ENCODE measurements at places on chromosomes 5 and 9. TPM values are rescaled to one million over a fixed set of nuclear protein-coding genes. Genes with fewer than 3 reads are reported as not detected.

The PPP3R2 gene
- not detected for total RNA-seq

The IRX2 gene
- total RNA-seq, result not detected

The MARVELD2 gene
- total RNA-seq, result 1.6 TPM

The TDRD7 gene
- total RNA-seq, result 13.7 TPM

The FOXD4L5 gene
- 0.75 TPM for total RNA-seq

The PGM5 gene
- total RNA-seq, result not detected

The FGF1 gene
- total RNA-seq, result not detected

The POMT1 gene
- 29.8 TPM for total RNA-seq

The RASGRF2 gene
- 0.64 TPM for total RNA-seq

DNA sequence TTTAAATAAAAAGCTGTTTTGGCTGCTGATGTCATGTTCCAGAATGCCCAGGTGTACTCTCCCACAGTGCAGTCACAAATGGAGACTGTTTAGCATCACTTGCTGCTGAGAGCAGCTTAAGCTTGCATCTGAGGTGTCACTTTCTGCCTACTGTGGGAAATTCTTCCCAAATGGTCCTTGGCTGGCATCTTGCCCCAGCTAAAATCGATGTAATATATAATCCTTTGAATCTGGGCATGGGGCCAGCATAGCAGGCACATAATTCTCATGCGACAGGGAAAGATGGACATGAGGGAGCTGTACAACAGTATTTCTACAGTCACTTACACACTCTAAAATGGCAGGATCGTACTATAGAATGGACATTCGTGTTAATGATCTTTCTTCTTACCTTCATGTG lies 144.3 kb downstream of the MACIR start:
- H3K4me1 ChIP-seq, result no peaks in the 10 kb centered on the region
- no peaks in the 10 kb centered on the region for H3K36me3 ChIP-seq
- DNase-seq, result no peak
- H3K27ac ChIP-seq, result no peak overlapping the region

GRCh38 chr5:120919017-120919416 lies 454.9 kb downstream of the PRR16 start:
- H3K36me3 ChIP-seq, result no peaks in the 10 kb centered on the region
- no peaks in the 10 kb centered on the region for H3K4me1 ChIP-seq
- no peaks in the 10 kb centered on the region for H3K27me3 ChIP-seq
- no peak overlapping the region for H3K4me3 ChIP-seq

DNA sequence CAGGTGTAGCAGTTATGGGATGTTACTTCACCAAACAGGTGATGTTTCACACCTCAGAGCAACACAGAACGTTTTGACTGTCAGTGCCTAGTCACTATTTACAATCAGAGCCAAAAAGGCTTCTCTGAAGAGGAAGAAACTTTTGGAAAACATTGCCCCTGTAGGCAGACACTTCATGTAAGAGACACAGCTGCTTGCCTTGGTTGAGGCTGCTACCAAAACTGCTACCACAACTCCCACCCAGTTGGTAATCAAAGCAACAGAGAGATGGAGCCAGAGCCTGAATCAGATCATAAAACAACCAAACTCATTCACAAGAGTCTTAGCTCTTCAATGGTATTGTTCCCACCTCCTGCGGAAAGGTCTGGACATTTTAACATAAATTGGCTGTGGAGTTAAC lies 61.0 kb downstream of the CTSL start:
- H3K36me3 ChIP-seq, result no peaks in the 10 kb centered on the region
- no peak overlapping the region for H3K4me3 ChIP-seq
- DNase-seq, result no peak
- H3K27me3 ChIP-seq, result no peaks in the 10 kb centered on the region

- no peak overlapping the region for H3K27ac ChIP-seq
- no peaks in the 10 kb centered on the region for H3K4me1 ChIP-seq
- H3K4me3 ChIP-seq, result no peak overlapping the region
- H3K27me3 ChIP-seq, result no peaks in the 10 kb centered on the region
- H3K36me3 ChIP-seq, result no peaks in the 10 kb centered on the region
Observed at GRCh38 chr5:34610546-34610945, 45.6 kb upstream of the RAI14 start.

- H3K4me3 ChIP-seq, result no peak overlapping the region
- H3K27ac ChIP-seq, result no peak overlapping the region
- H3K27me3 ChIP-seq, result peaks cover 16% of the 10 kb centered on the region
- H3K36me3 ChIP-seq, result no peaks in the 10 kb centered on the region
- no peaks in the 10 kb centered on the region for H3K4me1 ChIP-seq
- DNase-seq, result no peak
Observed at GRCh38 chr5:558326-558725, 34.1 kb upstream of the SLC9A3 start.

- no peak overlapping the region for H3K4me3 ChIP-seq
- H3K27ac ChIP-seq, result no peak overlapping the region
- no peaks in the 10 kb centered on the region for H3K36me3 ChIP-seq
- no peaks in the 10 kb centered on the region for H3K4me1 ChIP-seq
- H3K27me3 ChIP-seq, result no peaks in the 10 kb centered on the region
Observed at GRCh38 chr5:147930769-147931168, 24.4 kb upstream of the C5orf46 start.

DNA sequence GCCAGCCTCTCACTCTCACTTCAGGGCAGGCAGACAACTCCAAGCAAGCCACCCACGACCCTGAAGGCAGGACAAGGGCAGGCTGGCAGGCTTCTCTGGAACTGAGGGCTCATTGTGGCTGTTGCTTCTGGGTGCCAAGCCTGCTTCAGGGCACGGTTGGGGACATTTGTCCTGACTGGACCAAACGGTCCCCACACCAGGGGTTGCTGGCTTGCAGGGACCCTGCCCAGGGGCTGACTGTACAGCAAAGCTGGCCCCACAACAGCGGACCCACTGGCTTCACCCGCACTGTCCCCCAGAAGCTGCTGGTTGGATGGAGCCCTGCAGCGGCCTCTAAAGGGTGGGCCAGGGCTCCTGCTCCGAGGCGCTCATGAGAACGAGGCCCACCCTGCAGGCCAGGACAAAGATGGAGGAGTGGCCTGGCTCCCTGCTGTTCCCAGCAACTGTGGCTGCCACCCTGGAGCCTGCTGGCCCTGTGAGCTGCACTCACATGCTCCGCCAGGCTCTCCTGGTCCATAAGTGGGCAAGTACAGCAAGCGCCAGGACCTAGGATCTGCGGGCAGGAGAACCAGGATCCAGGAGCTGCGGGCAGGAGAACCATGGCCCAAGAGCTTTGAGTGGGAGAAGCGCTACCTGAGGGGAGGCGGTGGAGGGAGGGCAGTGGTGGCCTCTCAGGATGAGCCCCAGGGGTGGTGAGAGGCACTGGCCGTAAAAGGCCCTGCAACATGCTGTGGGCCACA lies 34.4 kb upstream of the NSMF start:
- H3K4me1 ChIP-seq, result no peaks in the 10 kb centered on the region
- no peak for DNase-seq
- no peak overlapping the region for H3K4me3 ChIP-seq
- no peak overlapping the region for H3K27ac ChIP-seq
- H3K36me3 ChIP-seq, result peaks cover 6% of the 10 kb centered on the region

GRCh38 chr5:40736103-40736875 lies 19.5 kb downstream of the TTC33 start:
- H3K4me1 ChIP-seq, result no peaks in the 10 kb centered on the region
- no peak overlapping the region for H3K4me3 ChIP-seq
- no peak for DNase-seq
- H3K36me3 ChIP-seq, result peaks cover 28% of the 10 kb centered on the region

- H3K36me3 ChIP-seq, result no peaks in the 10 kb centered on the region
- peaks cover 8% of the 10 kb centered on the region for H3K4me1 ChIP-seq
- no peak overlapping the region for H3K27ac ChIP-seq
Observed at GRCh38 chr9:114100536-114100935, 1.4 kb upstream of the KIF12 start.

DNA sequence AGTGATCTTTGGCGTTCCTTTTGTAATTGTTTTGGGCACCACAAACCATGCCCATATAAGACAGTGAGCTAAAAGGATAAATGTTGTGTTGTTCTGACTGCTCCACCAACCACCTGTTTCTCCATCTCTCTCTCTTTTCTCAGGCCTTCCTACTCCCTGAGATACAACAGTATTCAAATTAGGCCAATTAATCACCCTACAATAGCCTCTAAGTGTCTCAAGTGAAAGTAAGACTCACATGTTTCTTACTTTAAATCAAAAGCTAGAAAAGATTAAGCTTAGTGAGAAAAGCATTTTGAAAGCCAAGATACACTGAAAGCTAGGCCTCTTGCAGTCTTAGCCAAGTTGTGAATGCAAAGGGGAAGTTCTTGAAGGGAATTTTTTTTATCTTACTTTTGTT lies 268.8 kb upstream of the NREP start:
- H3K27ac ChIP-seq, result no peak overlapping the region
- DNase-seq, result no peak
- H3K36me3 ChIP-seq, result no peaks in the 10 kb centered on the region
- no peaks in the 10 kb centered on the region for H3K4me1 ChIP-seq
- H3K27me3 ChIP-seq, result no peaks in the 10 kb centered on the region

- no peaks in the 10 kb centered on the region for H3K36me3 ChIP-seq
- no peak for DNase-seq
- H3K4me3 ChIP-seq, result no peak overlapping the region
- no peak overlapping the region for H3K27ac ChIP-seq
- H3K4me1 ChIP-seq, result no peaks in the 10 kb centered on the region
Observed at GRCh38 chr5:68950930-68951329, 142.9 kb upstream of the SLC30A5 start.

GRCh38 chr9:114733816-114734215 lies 51.8 kb upstream of the TEX48 start:
- no peaks in the 10 kb centered on the region for H3K36me3 ChIP-seq
- no peaks in the 10 kb centered on the region for H3K27me3 ChIP-seq
- DNase-seq, result no peak
- H3K4me3 ChIP-seq, result no peak overlapping the region
- peaks cover 12% of the 10 kb centered on the region for H3K4me1 ChIP-seq

- H3K27ac ChIP-seq, result no peak overlapping the region
- peaks cover 66% of the 10 kb centered on the region for H3K27me3 ChIP-seq
- DNase-seq, result no peak
- no peak overlapping the region for H3K4me3 ChIP-seq
Observed at GRCh38 chr5:88682131-88682530, 200.9 kb downstream of the MEF2C start.

DNA sequence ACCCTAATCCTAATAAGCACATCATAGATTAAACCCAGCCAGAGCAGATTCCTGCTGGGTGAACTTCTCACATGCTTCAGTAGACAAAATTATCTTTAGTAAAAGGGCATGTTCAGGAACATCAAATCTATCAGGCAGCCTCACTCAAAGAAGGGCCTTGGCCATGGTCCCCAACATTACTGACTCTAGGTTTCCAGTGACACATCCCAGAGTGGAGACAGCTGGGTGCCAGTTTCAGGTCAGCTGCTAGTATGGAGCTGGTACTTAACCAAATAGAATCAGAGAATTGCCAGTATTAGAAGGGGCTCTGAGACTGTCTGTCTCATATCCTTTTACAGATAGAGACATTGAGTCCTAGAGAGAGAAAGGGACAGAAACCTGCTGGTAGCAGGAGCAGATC lies 44.1 kb upstream of the GALNT10 start:
- peaks cover 27% of the 10 kb centered on the region for H3K27me3 ChIP-seq
- no peak overlapping the region for H3K27ac ChIP-seq
- no peak for DNase-seq
- no peak overlapping the region for H3K4me3 ChIP-seq

GRCh38 chr9:129637673-129638439 lies 4.1 kb downstream of the ASB6 start:
- H3K36me3 ChIP-seq, result peaks cover 47% of the 10 kb centered on the region
- H3K27ac ChIP-seq, result no peak overlapping the region
- peaks cover 20% of the 10 kb centered on the region for H3K4me1 ChIP-seq
- no peak for DNase-seq
- H3K27me3 ChIP-seq, result no peaks in the 10 kb centered on the region

GRCh38 chr5:128539038-128539429 lies 989 bp upstream of the FBN2 start:
- no peak overlapping the region for H3K27ac ChIP-seq
- peaks cover 23% of the 10 kb centered on the region for H3K27me3 ChIP-seq
- H3K4me1 ChIP-seq, result no peaks in the 10 kb centered on the region
- no peak for DNase-seq

- H3K4me1 ChIP-seq, result no peaks in the 10 kb centered on the region
- DNase-seq, result no peak
Observed at GRCh38 chr9:109817846-109818472, 38.0 kb downstream of the PALM2AKAP2 start.

DNA sequence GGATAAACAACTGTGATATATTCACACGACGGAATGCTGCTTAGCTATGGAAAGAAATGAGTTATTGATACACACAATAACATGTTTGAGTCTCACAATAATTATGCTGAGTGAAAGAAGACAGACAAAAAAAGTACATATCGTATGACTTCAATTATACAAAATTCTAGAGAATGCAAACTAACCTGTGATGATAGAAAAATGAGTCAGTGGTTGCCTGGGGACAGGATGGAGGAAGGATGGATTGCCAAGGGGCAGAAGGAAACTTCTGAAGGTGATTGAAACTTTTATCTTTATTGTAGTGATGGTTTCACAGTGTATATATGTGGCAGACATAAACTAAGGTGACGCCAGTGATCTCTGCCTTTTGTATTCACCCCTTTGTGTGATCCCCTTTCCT lies 7.5 kb upstream of the CARTPT start:
- no peaks in the 10 kb centered on the region for H3K4me1 ChIP-seq
- H3K27ac ChIP-seq, result no peak overlapping the region
- no peak for DNase-seq
- peaks cover 37% of the 10 kb centered on the region for H3K27me3 ChIP-seq

DNA sequence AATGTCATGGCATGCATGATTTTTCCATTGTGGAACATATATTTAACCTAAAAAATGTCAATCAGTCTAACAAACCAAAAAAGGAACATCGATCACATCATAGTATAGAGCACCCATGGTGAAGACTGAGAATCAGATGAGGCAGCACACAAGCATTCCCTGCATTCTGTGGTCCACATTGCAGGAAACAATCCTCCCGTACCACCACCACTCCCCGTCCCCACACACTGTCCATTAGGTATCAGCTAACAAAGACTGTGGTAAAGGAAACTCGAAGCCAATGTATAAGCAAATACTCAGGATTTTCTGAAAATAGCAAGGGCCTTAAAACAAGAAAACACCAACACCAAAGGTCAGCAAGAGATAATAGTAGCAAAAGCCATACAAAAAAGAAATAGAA lies 1104.4 kb upstream of the SEMA6A start:
- no peak overlapping the region for H3K27ac ChIP-seq
- no peaks in the 10 kb centered on the region for H3K4me1 ChIP-seq
- H3K36me3 ChIP-seq, result no peaks in the 10 kb centered on the region
- no peak for DNase-seq
- H3K27me3 ChIP-seq, result no peaks in the 10 kb centered on the region

DNA sequence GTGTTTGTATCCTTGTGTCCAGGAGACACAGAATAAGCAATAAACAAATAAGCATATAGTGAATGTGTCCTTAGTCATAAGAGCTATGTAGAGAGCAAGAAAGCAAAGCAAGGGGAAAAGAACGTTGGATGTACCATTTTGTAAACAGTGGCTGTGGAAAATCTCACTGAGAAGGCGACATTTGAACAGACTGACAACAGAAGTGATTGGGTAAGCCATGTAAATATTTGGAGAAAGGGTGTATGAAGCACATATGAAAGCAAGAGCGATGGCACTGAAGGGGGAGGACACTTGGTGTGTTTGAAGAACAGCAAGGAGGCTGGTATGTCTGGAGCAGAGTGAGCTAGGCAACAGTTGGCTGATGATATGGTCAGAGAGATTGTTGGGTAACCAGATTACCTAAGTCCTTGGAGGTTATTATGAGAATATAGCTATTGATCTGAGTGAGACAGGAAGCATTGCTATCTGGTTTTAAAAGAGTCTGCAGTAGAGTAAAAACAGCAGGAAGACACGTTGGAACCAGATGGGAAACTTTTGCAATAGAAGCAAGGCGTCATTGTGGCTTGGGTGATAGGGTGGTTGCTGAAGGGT lies 115.5 kb upstream of the IL7R start:
- DNase-seq, result no peak
- H3K4me3 ChIP-seq, result no peak overlapping the region
- no peaks in the 10 kb centered on the region for H3K36me3 ChIP-seq
- peaks cover 1% of the 10 kb centered on the region for H3K27me3 ChIP-seq
- H3K27ac ChIP-seq, result no peak overlapping the region
- peaks cover 2% of the 10 kb centered on the region for H3K4me1 ChIP-seq

Measured in activated B cell treated with CpG ODN at 0.5 μM for 24 hours (primary cell).